ENCODE measurements at places on chromosomes 1 and 21.

DNA sequence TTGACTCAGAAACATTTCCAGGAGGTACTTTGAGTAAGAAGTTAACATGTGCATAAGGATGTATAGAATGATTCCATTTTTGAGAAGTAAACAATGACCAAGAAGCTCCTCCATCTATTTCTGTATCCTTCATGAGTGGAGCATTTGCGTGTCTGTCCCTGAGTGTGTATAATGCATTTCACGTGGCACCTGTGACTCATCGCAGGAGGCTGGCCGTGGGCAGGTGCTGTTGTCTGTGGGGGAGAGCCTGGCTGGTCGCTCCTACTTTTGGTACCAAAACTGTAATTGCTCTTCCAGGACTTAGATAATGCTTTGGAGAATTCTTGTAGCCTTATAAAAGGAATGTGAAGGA lies 16.5 kb downstream of the SLC37A1 start:
- DNase-seq = no peak

DNA sequence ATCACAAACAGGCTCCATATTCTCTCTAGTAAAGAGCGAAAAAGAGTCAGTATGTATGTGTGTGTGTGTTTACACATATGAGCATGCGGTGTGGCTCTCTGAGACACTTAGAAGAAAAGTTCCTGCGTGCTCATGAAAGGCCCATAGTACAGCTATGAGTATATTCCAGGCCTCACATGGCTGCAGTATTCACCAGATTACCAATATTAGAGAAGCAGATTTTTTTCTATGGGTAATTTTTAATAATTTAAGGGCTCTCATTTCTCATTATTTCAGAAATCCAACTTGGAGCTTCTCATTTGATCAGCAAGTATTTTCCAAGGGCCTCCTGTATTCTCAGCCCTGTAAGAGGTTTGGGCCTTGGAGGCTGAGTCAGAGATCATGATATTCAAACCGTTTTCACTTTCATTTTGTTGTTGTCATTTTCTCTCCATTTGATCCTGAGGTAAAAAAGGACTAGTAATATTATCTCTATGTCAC lies 232.9 kb upstream of the SGIP1 start:
- no peak for DNase-seq

DNA sequence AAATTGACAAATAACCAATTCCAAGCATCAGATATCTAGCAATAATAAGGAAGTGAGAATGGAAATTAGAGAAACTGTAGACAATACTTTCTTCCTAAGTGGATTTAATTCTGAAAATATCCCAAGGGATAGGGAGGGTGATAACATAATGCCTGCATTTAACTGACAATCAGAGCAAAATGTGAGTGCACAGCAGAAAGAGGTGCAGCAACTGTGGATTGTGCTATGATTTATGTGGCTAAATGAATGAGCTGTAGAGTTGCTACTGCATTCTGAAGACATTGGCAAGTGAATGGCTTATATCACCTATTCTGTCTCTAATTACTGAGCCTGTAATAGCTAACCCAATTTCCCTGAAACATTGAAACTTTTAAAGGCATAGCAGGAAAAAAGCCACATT lies 39.0 kb downstream of the OLFM3 start:
- DNase-seq = no peak

DNA sequence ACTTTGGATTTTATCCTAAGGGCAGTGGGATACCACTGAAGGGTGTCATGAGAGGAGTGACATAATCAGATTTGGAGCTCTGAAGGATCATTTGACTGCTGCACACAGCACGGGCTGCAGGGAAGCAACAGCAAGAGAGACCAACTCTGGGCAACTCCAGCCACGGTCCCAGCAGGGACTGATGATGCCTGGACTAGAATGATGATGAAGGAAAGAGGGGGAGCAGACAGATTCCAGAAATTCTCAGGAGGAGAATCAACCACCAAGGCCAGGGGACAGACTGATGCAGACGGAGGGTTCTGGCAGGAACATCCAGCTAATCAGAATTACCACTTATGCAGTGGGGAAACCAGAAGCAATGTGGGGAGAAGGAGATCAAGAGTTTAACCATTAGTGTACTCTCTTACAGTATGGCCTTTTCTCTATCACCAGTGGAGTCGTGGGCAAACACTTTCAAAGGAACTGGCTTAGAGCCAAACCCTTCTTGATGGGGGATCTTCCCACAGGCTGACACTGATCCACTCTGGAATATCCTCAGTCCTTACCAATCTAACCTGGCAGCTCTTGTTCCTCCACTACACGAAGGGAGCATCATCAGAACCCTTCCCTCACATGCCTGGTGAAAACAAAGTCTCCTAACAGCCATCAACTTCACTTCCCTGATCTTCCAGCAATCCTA lies 3.3 kb downstream of the URB1 start:
- no peak for DNase-seq

DNA sequence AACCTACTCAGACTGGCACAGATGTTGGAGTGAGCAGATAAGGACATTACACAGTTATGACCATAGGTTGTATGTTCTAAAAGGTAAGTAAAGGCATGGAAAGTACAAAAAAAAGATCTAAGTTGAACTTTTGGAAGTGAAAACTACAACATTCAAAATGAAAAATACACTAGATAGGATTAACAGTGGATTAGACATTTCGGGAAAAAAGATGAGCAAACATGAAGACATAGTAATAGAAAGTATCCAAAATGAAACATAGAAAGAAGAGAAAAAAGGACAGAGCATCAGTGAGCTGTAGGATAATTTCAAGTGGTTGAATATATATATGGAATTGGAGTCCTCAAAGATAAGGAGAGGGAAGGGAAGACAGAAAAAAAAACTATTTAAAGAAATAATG lies 34.0 kb upstream of the CR2 start:
- DNase-seq = no peak

DNA sequence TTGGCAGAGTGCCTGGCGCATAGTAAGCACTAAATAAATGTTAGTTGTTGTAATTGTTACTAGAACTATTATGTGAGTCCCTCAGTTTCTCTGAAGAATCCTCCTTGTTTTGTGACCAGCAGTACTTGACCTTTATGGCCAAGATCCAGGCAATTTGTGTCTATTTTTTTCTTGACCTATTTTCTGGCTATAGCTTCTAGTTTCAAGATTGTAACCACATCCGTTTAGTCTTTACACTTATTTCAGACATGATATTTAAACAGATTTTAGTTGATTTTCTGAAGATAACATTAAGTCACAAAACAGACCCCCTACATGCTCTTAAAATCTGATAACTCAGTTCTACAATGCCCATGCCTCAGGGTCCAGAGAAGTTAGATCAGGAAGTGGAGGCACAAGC lies 50.3 kb downstream of the CDC7 start:
- DNase-seq = no peak

DNA sequence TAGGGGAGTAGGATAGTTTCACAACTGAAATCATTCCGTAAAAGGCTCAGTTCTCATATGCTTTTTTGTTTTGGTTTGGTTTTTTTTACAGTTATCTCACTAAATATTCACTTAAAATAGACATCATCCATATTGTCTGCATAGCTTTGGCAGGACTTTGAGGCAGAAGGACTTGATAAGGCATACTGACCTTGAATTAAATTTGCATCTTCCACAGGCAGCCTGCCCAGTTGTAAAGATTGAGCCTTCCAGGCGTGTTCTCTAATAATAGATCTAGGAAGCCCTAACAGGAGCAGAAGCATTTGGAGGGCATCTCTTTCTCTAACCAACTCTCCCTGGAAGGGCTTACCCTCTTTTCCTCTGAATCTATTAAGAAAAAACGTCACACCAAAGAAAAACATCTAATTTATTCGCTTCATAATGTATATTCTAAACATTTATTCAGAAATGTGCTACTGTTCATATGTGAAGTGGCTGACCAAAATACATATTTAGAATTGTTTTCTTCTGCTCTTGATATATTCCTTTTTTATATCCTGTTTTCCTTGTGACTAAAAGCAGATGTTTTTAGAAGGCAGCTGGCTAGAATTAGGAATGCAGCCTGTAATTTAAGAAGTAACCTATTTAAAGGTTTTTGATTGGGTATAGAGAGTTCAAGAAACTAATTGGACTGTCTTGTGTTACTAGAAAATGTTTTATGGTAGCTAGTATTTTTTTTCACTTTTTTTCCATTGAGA lies 20.2 kb downstream of the DESI2 start:
- DNase-seq = no peak

- DNase-seq = no peak
Measured at GRCh38 chr21:33132054-33132453, 62.1 kb downstream of the OLIG1 start.

DNA sequence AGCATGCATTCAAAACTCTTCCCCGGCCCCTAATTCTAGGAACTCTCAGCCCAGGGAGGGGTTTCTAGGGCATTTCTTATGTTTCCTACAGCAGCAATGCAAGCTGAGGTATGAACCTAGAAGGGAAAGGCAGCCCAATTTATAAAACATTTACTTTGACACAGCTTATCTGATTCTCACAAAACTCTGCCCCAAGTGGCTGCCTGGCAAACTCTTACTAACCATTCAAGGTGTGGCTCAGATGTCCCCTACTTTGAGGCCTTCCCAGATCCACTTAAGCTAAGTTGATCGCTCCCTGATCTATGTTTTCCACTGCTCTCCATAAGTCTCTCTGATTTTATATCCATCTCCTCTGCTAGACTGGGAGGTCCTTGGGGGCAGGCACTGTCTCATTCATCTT lies 35.4 kb downstream of the AK2 start:
- no peak for DNase-seq

GRCh38 chr1:107949467-107950253 lies 15.3 kb downstream of the VAV3 start:
- no peak for DNase-seq

DNA sequence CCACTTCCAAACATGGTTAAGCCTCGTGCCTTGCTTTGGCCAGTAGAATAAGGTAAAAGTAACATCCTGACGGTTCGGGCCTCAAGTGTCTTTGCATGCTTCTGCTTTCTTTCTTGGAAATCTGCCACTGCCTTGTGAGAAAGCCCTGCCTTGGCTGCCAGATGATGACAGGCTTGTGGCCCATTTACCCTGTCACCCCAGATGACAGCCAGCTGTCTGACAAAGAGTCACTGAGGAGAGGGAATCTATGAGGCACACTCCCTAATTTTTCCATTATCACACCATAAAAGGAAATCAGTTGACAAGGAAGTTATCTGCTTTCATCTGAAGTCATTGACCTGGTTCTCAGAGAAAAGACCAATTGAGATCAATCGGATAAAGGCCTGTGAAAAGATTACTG lies 199.8 kb downstream of the USH2A start:
- DNase-seq = no peak

DNA sequence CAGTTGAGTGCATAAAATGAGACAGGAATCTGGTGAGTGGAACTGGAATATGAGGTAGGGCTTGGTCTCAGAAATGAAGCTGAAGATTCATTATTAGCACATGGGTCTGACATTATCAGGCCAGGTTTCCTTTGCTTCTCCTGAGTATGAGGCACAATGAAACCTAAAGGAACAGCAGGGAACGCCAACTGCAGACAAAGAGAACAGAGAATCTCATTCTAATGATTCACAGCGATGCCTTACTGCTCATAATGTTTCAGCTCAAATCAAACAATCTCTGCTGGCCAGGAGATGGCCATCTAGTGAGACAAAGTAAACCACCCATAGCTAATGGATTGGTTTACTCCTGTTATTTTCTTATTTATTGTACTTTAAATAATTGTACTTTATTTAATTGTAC lies 133.5 kb downstream of the C1orf21 start:
- DNase-seq = no peak

GRCh38 chr21:42724226-42724920 lies 71.0 kb downstream of the PDE9A start:
- no peak for DNase-seq

DNA sequence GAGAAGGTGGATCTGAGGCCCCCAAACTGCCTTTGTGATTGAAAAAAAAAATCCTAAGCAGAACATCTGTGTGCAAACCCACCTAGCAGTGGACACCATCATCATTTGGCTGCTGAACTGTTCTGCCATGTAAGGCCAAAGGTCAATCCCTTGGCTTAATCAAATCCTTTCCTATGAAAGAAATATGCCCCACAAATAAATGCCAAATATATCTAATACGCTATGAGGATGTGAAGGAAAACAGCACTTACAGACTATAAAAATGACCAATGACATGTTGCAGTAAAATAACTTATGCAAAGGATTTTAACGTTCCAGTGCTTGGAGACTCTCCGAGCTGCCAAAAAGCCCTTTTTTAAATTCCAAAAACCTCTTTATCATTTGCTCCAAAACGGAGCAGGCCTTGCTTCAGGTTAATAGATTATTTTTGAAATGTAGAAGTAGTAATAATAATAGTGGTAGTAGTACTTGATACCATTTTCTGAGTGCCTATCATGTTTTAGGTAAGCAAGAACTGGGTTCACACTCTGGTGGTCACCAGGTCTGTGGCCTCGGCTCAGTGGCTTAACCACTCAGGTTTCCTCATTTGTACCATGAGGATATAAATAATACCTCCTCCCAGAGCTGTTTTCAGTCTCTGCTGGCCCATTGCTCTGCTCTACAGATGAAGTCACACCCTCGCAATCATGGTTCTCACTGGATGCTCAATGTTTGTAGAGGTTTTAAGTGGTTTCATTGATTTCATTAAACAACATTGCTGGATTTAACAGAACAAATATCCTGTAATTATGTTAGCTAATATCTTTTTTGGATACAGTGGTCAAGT lies 47.9 kb upstream of the EDEM3 start:
- DNase-seq = no peak

DNA sequence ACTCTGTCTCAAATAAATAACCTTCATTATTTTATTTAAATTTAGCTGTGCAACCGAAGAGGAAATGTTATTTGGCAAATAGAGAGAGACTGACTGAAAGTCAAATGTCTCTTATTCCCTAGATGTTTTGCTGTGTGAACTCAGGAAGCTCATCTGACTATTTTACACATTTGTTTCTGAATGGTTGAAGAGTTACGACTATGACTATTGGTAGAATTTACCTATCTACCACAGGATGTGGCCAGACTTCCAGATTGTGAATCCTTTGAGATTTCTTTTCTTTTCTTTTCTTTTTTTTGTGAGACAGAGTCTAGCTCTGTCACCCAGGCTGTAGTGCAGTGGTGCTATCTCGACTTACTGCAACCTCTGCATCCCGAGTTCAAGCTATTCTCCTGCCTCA lies 5.3 kb upstream of the SDE2 start:
- no peak for DNase-seq

GRCh38 chr1:44696101-44696500 lies 21.6 kb downstream of the ARMH1 start:
- DNase-seq = no peak
